Activated T-cell treated with anti-CD3 and anti-CD28 coated beads, Interleukin-2, amount 50 U/mL, for 48 hours (primary cell): ENCODE measurements at places on chromosomes 4 and X.

- DNase-seq, result no peak
Measured at GRCh38 chr4:42531341-42532030, 125.4 kb downstream of the ATP8A1 start.

- DNase-seq, result peak; percentile 81
Measured at GRCh38 chr4:70705183-70706043, 16.4 kb upstream of the RUFY3 start.

GRCh38 chr4:124686279-124686678 is 26.3 kb downstream of the ANKRD50 start:
- no peak for DNase-seq

DNA sequence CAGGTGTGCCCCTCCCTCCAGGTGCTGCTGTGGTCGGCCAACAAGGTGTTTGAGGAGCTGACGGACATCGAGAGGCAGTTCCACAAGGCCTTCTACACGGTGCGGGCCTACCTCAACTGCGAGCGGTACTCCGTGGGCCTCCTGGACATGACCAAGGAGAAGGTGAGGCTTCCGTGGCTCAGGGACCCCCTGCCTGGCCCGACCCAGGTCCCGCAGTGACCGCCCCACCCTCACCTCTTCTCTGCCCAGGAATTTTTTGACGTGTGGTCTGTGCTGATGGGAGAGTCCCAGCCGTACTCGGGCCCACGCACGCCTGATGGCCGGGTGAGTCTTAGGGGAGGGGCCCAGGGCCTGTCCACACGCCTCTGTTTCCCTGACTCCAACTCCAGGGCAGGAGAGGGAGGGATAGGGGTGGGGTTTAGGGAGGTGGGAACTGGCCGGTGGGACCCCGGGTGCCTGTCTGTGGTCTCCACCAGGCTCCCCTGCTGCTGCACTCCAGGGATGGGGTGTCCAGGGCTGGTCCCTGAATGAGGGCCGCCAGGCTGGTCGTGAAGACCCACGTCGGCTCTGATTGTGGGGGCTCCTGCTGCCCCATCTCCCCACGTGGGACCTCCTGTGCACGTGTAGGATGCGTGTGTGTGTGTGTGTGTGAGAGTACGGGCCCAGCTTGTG is 20.1 kb downstream of the ATP5ME start:
- DNase-seq, result no peak

GRCh38 chrX:39491548-39492297 is 606.0 kb downstream of the BCOR start:
- peak; percentile 53 for DNase-seq

DNA sequence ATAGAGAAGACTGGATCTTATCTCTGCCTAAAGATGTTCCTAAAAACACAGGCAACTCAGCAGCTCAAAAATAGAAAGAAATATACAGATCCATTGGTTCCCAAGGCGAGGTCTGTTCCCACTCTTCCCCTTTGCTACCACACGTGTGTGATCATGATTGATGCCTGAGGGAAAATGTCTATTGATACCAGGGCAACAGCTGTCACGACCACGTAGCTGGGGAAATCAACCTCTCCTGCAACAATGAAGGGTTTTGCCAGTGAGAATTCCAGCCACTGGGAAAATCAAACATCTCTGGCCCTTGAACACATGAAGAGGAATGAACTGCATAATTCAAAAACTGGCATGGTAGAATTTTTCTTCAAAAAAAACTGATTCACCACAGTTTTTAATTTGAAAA is 131.0 kb upstream of the MAP3K15 start:
- DNase-seq, result no peak

- no peak for DNase-seq
Measured at GRCh38 chr4:126742048-126742447, 890.7 kb upstream of the INTU start.

DNA sequence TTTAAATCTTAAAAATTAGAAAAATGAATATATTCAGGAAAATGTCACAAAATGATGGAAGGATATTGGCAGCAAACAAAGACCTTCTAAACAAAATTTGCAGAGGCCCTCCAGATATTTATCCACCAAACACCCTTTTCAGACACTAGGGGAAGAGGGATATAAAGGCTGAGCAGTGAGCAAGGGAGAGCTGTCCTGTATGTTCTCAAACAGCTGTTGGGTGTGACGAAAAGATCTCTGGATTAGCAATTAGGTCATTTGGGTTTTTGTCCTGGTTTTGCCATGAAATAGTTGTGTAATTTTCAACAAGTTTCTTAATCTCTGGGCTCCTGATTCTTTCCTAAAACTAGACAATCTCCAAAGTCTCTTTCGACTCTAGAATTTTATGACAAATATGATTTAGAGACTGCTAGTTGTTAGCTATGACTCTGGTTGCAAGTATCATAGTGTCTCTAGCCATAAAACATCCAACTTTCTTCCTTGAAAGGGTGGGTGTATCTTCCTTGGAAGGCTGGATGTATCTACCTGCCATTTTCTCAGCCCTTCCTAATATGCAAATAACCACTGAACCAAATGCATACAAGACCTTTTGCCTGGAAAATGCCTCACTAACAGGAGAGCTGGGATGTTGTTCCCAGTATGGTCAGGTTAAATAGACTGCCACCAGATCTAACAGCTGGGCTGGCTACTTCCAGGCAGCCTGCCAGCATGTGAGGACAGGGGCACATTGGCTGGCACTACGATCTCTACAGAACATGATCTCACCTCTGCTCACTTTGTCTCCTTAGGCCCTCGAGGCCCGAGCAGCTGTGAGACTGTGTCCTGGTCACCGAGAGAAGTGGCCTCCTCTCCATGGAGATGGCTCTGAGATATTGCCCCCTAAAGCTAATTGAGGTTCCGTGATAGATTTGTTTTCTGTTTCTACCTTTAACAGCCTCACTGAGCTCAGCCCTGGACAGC is 225.5 kb upstream of the JADE1 start:
- no peak for DNase-seq

DNA sequence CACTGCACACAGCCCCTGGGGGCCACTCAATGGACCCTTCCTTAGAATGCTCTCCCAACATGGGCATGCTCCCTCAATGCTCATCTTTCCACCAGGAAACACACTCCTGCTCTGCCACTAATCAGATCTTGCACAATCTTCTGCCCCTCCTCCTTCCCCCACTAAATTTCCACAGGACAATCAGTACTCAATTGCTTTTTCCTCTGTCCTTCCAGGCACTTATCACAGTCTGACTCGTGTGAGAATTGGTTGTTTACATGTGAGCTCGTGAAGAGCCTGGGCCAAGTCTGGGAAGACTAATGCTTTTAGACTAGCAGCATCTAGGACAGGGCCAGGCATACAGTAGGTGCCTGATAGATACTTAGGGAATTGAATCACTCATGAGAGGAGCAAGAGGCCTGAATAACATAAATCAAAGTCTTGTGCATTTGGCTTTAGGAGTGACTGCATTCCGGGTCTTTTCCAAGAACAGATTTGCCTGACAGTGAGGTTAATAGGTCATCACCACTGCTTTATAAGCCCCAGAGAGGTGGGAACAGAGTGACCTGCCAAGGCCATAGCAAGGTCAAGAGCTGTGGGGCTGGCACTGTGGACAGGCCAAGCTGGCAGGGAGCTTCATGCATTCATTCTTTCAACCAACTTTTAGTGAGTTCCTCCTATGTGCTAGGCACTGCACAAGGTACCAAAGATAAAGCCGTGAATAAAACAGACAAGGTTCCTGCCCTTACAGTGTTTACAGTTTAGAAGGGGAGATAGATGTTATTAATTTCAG is 55.0 kb downstream of the PRPS1 start:
- DNase-seq, result no peak

- DNase-seq, result no peak
Measured at GRCh38 chr4:105198541-105198940, 51.9 kb downstream of the TET2 start.

DNA sequence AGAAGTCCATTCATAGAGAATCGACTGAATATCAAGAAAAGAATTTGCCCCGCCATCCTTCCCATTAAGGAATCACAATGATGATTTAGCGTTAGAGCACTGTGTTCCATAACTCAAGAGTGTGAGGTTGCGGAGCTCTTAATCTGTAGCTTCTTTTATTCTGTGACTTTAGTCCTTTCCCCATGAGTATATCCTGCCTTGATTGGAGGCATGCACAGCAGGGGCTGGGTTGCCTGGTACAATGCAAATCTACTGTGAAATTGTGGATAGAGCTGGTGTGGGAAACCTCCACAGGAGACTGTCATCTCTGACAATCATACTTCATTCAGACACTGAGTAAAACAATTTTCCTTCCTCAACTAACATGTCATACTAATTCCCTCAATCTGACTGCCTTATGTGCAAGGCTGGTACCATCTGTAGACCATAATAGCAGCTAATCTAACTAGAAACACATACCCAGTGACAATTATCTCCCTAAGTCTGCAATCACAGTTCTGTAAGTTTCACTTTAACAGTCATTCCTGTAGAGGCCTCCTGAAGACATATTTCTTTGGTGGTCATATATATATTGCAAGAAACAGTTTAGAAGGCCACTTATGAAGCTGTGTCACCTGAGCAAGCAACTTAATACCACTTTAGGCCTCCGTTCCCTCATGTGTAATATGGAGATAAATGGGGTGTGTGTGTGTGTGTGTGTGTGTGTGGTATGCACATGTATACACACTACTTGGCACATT is 355.2 kb upstream of the FAM241A start:
- no peak for DNase-seq
